ENCODE measurements at places on chromosomes 5 and 9.
A peak's percentile ranks its signal among the peaks of the same experiment; 100 is the strongest.

GRCh38 chr9:23324511-23324910 lies 501.5 kb downstream of the ELAVL2 start:
- no peak for DNase-seq

DNA sequence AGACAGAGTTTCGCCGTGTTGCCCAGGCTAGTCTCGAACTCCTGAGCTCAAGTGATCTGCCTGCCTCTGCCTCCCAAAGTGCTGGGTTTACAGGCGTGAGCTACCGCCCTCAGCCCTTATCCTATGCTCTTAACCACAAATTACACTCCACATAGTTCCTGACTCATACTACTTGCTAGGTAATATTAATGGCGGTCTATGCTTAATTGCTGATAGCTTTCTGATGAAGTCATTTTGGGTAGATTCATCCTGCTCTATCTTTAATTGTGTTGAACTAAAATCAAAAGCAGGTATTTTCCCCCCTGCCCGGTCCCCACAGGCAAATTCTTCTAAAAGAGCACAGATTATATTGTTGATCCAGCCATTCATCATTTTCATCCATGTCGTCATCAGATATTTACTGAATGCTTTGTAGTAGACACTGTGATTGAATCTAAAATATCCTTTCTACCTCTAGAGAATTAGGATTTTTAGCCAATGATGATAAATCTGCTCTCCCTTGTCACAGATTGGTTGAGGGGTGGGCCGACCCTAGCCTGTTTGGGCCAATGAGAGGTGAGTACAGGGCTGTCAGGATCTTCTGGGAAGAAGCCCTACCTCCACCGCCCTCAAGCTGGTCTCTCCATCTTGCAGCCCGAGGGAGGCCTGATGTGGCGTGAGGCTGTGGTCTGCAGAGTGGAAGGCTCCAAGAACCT lies 144.8 kb downstream of the NR3C1 start:
- DNase-seq = peak; percentile 80

- DNase-seq = no peak
Measured at GRCh38 chr9:95497772-95498171, 19.0 kb downstream of the PTCH1 start.

- DNase-seq = no peak
Measured at GRCh38 chr9:85941966-85942912, 1.3 kb downstream of the NAA35 start.

DNA sequence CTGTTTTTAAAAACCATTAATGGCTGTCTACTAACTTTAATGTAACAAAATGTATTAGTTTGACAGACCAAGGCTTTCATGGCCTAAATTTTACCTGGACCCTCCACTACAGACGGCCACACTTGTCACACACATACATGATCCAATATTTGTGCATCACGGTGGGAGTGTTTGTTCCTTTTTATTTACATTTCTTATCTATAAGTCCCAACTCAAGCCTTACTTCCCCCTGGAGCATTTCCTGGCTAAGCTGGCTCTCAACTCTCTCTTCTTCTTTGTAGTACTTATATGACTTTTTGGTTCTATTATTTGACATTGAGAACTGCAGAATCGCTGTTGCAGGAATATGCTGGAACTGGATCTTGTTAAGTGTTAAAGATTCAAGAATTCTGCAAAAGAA lies 534.4 kb downstream of the RAB3C start:
- no peak for DNase-seq

- peak; percentile 80 for DNase-seq
Measured at GRCh38 chr5:111394586-111394985, 117.7 kb downstream of the STARD4 start.

DNA sequence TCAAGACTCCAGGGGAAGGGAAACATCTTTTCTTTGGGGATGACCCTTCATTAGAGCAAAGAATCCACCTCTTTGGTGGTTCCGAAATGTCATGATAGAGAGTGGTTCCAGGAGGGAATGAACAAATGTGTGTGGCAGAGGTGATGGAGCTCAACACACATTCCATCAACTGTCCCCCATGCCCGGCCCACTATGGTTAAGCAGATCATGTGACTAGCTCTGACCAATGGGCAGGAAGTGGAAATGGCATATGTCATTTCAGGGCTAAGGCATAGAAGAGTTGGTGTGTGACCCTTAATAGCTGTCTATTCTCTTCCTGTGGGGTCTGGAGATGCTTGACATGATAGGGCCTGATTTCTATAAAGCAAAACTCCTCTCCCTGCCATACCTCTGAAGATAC lies 194.6 kb downstream of the GAS1 start:
- DNase-seq = no peak

GRCh38 chr5:38321978-38322377 lies 63.6 kb downstream of the EGFLAM start:
- DNase-seq = no peak

DNA sequence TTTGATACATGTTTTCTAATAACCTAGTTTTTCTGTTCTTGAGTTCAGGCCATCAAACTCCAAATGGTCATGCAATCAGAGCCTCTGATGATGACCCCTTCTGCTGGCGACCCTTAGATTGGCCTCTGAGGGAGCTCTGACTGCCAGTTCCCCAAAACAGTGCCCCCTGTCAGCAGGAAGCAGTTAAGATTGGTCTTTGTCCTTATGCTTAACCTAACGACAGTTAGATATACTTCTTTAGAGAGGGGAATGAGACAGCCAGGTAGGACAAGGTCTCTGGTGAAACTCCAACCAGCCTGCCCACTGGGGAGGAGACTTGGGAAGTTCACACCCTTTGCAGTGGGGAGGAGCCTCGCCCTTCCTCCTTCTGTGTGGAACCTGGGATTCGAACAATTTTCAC lies 390.4 kb upstream of the KIF2A start:
- no peak for DNase-seq

GRCh38 chr5:169728-170094 lies 21.6 kb upstream of the LRRC14B start:
- DNase-seq = no peak

DNA sequence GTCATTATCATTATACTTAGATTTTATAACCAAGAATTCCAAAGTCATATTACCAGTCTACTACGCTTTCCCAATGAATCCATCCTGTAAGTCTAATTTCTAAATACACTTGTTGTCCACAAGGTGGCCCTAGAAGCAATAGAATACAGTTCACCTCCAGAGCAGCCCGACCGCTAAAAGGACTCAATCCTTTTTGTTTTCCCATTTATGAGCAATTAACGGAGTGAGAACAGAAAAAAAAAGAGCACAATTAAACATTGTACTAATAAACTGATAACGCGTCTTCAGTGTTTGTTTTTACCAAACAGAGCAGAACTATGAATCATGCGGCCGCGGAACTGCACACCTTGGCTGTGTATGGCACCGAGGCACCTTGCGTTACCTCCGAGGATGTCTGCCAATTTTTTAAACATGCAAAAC lies 160.7 kb upstream of the DAPK1 start:
- DNase-seq = peak; percentile 73

DNA sequence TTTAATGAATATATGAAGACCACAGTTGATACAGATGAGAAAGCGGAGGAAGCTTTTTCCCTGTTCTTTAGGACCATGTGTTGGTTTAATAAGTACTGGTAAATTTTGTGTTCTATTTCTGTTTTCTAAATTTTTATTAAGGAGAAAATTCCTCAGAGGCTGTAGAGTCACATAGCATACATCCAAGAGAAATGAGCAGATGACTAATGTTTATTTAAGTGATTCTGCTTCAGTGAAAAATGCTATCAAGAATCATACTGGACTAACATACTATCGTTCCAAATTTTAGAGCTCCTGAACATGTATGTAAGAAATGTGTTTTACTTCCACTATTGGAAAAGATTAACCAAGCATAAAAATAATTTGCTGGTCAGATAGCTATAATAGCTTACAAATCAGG lies 115.0 kb downstream of the KIAA1958 start:
- DNase-seq = peak; percentile 36

DNA sequence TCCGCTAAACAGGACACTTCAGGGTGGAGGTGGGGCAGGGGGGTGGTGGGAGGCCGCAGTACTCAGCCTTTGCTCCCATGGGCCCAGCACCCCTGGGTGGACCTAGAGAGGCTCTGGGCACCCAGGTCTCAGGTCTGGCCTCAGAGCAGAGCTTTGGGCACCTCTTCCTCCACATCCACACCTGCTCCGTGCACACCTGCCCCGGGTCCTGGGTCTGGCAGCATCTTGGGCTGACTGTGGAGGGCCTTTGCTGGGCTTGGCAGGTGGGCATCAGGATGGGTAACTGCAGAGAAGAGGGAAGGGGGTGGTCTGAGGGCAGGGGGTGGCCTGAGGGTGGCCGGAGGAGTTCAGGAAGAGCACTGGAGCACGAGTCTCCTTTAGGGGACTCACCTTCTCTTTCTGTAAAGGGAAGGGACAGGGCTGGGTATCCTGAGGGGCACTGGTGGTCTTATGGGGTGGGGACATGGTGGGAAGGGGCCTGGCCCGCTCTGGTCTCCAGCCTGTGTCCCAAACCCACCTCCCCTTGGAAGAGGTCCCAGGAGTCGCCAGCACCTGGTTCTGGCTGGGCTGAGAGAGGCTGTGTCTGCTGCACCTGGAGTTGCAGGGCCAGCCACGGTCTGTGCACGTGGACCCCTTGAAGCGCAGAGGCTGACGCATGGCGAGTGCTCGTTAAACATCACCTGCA lies 106.7 kb upstream of the IER5L start:
- no peak for DNase-seq

DNA sequence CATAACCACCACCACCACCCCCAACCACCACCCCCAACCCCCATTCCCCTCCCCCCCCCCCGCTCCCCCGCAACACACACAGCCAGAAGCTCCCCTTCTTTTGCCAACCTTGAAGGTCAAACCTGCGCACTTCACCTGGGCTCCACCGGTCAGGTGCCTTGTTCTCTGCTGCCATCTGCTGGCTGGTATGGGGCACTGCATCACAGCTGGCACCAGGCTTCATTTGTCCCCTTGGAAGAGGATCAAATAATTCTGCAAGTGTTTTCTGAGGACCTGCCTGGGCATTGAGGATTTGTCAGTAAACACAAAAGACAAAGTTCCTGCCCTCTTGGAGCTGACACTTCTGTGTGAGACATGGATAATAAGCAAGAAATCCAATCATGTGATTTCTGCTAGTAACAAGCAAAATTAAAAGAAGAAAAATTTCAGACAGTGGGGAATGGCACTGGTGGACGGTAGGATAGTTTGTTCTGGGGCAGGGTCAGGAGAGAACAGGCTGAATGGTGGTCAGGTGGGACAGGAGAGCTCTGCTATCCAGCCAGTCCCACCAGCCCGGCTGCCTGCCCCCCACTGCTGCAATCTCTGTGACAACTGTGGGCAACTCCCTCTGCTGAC lies 55.6 kb upstream of the LMX1B start:
- DNase-seq = peak; percentile 63

- DNase-seq = no peak
Measured at GRCh38 chr5:34005211-34005610, 2.6 kb downstream of the AMACR start.

DNA sequence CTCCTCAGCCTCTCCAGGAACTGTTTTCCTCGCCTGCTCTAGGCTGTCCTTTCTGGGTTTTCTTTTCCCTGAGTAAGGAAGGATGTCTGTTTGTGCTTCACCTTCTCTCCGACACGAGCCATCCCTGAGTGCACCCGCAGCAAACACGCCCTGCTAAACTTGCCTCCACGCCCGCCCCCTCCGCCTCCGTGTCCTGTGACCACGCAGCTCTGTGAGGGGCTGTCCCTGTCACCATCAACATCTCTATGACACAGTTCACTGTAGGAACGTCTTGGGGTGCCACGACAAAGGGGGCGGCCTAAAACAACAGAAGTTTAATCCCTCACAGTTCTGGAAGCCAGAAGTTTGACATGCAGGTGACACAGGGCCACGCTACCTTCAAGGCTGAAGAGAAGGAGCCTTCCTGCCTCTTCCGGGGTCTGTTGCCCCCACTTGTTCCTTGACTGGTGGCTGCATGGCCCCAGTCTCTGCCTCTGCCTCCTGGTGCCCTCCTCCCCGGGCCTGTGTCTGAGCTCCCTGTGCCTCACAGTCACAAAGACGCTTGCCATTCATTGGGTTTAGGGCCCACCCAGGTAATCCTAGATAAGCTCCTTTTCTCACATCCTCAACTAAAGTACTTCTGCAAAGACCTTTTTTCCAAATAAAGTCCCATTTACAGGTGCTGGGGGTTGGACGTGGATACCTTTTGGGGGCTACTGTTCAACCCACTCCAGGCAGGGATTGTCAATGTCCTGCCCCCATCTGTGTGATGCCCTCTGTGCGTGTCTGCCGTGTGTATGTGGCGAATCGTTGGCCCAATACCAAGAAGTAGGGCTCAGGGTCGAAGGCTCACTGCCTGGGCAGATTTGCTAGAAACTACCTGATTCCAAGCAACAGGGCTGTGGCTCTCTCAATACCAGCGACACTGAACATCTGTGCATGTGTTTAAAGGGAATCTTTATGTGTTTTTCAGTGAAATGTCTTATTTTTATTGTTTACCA lies 39.7 kb downstream of the IRX2 start:
- DNase-seq = no peak

GRCh38 chr9:13022756-13023155 lies 247.9 kb downstream of the LURAP1L start:
- DNase-seq = no peak

GRCh38 chr9:135588371-135588770 lies 26.8 kb downstream of the PAEP start:
- DNase-seq = no peak

DNA sequence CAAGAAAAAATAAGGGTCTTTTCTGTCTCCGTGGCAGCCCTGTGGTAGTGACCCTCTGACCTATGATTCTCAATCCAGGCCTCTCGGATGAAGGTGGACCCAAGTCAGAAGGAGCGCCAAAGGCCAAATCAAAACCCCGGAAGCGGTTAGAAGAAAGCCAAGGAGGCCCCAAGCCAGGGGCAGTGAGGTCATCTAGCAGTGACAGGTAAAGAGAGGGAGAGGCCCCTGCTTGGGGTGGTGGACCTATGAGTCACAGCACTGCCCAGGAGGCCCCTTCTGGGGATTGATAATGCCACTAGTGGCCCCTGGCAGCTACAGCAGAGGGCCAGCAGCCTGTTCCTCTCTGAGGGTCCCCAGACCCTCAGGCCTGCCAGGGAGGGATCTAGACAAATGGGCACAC lies 6.4 kb upstream of the SLC2A8 start:
- DNase-seq = no peak

GRCh38 chr9:94101162-94101853 lies 17.0 kb downstream of the PTPDC1 start:
- no peak for DNase-seq

Data from epithelial cell of esophagus (primary cell).